NCI-H1436 (cell line): ENCODE measurements at places on chromosomes 12 and 14.

- no peak for DNase-seq
These were observed 11.6 kb downstream of the KRT7 start for GRCh38 chr12:52244615-52244994.

- DNase-seq, result no peak
These were observed 58.5 kb upstream of the TMPO start for GRCh38 chr12:98456576-98457573.

- no peak for DNase-seq
These were observed 37.5 kb downstream of the P2RX7 start for GRCh38 chr12:121170151-121170550.

GRCh38 chr14:37253905-37254304 lies 56.2 kb downstream of the MIPOL1 start:
- no peak for DNase-seq

- no peak for DNase-seq
These were observed 61.2 kb downstream of the BEGAIN start for GRCh38 chr14:100526057-100526456.

DNA sequence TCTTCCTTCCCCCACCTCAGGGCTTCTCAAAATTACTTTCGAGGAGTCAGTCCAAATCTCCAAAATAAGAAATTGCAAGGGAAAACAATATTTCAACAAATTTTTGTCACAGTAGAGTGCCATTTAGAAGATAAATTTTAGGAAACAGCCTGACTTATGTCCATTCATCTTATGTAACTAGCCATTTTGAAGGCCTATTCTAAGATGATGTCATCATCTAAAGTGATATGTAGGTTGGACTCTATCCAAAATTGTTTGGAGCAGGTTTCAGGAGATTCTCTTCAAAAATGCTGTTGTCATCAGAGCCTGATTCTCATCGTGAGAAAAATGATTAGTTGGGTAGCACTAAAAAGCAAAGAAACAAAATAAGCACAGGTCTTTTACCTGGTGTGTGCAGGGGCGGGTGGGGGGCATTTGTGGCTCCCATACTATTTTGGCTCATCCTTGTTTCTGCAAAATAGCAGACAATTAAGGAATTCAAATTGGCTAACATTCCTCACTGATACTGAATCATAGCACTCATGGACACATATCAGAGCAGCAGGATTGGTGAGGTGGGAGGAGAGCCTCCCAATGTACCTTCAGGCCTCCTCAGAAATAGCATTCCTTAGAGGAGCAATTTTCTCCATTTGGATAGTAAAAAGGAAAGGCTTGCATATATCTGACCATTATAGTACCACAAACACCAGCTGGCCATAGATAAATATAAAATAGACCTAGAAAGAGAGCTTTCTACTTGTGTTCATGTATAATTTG lies 360.9 kb upstream of the NAV3 start:
- no peak for DNase-seq

DNA sequence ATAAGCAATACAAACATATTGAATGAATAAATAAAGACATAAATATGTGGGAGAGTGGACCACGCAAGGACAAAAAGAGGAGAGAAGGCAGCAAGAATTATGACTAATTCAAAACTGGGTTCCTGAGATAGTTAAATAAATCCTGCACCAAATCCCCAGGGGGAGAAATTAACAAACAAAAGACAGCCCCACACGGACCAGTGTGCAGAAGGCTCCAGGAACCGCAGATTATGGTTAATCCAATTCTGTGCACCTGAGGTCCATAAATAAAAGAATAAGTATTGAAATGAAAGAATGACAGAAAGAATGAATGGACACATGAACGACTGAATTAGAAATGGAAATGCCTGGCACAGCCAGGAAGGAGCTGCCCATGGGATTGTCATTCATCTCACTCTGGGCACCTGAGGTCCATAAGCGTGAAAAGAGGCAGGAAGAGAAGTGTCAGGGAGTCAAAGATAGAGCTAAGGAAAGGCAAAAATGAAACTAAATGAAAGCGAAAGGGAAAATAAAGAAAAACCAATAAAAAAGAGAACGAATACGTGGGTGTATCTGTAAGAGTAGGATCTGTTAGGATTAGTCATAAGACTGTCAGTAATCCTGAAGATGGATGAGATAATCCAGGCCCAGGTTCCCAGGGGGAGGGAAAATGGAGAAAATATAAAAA lies 23.3 kb downstream of the MEG3 start:
- no peak for DNase-seq

GRCh38 chr12:8709124-8709830 lies 11.5 kb downstream of the RIMKLB start:
- DNase-seq, result no peak

DNA sequence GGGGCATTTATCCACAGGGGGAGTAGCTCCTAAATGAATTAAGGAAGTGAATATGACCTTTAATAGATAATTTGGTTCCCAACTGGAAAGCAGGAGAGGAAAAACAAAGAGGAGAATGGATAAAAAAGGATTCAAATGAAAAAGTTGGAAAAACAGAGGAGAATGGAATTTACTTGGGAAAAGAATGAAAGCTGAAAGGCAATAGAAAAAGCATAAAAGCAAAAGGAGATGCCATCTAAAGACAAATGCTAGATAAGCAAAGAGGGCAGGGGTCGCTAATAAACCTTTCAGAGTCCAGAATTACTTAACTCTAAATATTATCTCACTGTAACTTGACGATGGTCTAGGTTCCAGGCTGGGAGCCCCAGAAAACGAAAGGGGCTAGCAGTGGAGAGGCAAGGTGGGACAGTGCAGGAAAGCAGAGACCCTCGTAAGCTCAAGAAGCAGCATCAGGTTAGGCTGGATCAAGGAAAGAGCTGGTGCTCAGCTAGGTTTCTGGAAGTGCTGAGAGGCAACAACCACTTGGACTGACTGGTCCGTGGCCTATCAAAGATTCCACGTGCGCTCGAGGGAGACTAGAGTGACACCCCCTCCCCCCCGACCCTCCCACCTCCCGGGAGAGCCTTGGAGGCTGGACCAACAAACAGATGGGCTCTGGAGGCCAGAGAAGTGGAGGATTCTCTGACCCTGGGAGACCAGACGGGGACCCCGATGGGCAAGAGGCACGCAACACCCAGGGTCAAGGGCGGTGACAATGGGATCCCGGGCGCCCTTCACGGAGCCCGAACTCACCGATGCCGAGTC lies 1.2 kb downstream of the SLC2A13 start:
- DNase-seq, result no peak

DNA sequence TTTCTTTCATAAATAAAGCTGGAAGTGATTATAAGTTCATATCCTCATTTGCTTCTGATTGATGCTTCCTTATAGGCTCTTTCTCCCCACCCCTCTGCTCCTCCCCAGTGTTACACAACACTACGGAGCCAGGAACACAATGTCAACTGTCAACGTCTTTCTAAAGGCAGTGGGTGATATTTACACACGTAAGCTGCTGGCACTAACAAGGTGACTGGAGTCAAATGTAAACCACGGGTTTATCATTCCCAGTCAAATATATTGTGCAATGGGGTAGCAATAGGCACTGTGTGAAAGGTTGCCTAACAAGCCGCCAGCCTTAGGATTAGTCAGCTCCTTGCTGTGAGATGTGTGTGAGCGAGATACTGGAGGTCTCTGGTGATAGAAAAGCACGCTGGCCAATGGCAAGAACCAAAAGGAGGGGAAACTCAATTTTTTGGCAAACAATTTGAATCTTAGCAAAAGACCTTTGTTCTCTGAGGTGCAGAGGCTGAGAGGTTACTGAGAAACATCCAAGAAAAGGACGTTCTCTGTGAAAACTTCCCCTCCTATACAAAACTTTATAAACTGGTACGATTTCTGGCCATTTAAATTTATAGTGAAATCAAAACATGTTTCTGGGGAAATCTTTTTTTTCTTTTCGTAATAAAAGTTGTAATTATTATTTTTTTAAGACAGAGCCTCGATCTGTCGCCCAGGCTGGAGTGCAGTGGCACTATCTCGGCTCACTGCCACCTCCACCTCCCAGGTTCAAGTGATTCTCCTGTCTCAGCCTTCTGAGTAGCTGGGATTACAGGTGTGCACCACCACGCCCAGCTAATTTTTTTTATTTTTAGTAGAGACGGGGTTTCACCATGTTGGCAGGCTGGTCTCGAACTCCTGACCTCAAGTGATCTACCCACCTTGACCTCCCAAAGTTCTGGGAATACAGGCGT lies 22.3 kb upstream of the HECTD1 start:
- DNase-seq, result peak; percentile 20

- no peak for DNase-seq
These were observed 46.5 kb downstream of the ATP6V1D start for GRCh38 chr14:67313153-67313552.
